Tongue (tissue), 3 donors: ENCODE measurements at places on chromosomes 4 and X. TPM values are rescaled to one million over a fixed set of nuclear protein-coding genes. Genes with fewer than 3 reads are reported as not detected.

DNA sequence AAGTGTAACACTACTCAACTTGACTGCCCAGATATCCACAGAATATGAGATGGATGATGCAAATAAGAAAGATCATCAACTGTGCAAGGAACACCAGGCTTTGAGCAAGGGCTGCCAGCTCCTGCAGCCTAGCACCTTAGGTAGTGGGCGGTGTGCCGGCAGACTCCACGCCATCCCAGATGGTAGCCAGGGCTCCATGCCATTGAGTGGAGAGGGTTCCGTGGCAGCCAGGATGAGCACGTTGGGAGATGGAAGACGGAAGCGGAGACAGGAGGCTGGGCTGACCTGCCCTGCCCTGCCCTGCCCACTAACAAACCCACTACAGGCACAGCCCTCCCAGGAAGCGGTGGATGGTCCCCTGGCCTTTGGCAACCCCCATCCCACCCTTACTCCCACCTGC is 51.9 kb downstream of the TMPRSS11F start:
- no peak for DNase-seq

DNA sequence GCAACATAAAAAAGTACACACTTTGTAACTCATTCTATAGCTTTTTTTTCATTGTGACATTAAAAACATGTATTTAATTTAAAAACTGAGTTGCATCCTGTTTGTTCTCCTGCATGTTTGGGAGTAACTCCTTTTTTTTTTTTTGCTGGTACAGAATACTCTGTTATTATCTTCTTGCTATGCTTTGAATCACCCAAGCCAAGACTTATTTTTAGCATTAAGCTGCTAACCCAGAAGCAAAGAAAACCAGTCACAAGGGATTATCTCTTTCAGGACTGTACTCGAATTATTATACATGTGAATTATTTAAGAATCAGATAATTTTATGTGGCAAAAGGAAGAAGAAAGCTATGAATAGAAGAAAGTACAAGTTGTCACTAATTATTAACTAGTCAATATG is 194.9 kb downstream of the ADAMTS3 start:
- DNase-seq: no peak

DNA sequence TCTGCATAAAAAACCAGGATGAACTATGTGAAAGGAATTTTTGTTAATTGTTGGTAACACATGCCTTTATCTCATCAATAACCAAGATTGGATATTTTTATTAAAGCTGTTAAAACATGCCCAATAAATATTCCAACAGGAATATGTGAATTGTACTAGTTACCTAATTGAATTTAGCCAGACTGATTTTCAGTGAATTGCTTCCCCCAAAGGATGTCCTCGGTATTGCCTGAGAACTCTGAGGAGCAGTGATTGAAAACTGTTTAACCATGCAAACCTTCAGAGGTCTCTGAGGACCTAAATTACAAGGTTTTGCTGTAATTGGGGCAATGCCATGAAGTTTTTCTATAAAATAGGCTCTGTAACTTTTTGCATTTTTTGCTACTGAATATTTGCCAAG is 66.6 kb downstream of the BLTP1 start:
- peak; percentile 5 for DNase-seq

DNA sequence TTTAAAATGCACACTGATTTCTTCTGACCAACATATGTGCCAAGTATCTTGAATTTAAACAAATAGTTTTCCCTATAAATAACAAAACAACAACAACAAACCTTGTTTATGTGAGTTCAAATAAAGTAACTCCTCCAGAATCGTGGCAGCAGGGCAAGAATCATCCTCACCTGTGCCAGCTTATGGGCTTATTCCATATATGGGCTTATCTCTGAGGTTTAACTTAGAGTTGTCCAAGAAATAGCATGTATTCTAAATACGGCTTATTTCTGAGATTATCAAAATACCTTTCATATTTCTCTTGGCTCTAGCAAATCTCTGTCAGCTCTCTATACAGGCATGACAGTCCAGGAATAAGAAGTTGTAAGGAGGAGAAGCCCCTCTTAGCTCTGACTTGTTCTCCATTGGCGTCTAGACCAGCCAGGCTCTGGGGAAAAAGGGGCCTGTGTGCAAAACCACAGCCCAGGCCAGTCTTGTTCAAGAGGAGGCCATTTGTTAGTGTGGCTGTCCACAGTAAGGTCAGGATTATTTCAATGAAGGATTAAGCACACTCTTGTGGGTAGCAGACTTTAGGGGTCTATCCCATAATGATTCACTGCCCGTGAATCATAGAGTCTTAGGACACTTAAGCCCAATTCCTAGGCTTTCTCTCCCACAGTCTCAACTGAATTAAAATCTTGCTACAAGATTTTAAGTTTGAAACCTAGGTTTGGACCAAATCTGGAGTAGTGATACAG is 63.2 kb downstream of the FRAS1 start:
- no peak for DNase-seq

DNA sequence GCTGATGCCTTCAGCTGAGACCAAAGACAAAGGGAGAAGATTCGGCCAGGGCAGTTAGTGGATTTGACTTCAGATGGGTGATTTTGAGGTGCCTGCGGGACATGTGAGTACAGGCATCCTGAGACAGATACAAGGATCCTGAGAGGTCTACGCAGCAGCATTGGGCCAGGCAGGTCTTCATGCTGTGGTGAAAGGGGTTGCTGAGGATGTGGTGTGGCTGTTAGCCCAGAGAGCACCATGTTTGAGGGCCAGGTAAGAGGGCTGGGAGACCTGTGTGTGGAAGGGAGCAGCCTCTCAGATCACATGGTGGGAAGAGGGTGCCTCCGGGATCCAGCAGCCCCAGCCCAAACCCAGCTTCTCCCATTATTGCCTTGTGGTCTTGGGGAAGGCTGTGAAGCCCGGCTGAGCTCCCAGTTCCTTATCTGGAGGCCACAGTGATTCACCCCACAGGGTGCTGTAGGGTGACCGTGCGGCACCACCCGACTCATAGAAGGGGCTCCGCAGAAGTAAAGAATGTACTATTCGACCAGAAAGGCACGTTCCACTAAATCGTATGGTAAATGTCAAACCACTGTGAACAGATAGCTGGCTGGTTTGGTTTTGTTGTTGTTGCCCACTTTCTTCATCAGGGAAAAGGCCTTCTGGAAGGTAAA is 27.7 kb upstream of the TADA2B start:
- no peak for DNase-seq

GRCh38 chr4:5730993-5731990 is 20.3 kb downstream of the EVC start:
- no peak for DNase-seq

MAGEA12 gene
- total RNA-seq: not detected

DNA sequence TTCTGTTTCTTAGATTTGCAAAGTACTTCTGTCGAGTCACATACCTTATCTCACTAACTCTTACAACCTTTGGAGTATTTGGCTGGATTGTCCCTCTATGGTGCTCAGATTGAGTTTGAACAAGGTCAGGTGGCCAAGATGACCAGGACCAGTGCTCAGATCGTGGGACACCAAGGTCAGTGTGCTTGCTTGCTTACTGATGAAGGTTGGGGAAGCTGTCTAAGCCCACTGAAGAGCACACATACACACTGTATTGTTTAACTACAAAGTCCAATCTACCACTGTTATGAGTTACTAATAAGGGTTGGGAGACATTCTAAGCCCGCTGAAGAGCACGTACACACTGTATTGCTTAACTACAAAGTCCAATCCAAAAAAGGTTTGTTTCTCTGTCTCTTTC is 53.7 kb downstream of the TAB3 start:
- DNase-seq: no peak

GRCh38 chrX:68989456-68989855 is 160.6 kb downstream of the EFNB1 start:
- no peak for DNase-seq

DNA sequence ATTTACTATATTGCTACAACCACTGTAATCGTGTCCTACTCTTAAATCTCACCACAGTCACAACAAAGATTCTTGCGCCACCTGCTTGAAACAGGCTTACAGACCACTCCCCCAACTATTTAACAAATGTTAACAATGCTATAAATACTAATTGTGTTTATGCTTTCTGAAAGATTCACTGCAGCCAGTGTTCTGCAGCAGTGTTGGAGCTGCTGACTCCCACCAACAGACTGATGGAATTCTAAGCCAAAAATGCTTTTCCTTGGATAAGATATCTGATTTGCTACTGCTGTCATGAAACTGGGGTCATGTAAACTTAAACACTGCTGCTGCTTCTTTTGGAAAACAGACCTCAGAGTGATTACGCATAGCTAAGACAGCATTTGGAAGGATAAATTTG is 244.2 kb upstream of the MAB21L2 start:
- DNase-seq: peak; percentile 66

MAGEB10 gene
- not detected for total RNA-seq

DNA sequence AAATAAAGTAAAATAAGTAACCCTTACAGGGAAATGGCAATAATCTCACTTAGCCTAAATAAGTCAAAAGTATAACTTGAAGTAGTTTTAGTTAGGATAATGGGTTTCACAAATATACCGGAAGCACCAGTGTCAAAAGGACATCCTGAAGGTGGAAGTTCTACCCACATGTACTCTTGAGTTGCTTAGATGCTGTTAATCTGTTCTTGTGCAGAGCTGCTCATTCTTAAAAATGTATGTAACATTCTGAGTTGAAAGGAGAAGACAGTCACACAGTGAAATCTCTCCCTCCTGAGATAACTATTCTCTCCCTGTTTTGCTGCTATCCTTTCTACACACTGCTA is 11.2 kb upstream of the CCNG2 start:
- DNase-seq: no peak

DNA sequence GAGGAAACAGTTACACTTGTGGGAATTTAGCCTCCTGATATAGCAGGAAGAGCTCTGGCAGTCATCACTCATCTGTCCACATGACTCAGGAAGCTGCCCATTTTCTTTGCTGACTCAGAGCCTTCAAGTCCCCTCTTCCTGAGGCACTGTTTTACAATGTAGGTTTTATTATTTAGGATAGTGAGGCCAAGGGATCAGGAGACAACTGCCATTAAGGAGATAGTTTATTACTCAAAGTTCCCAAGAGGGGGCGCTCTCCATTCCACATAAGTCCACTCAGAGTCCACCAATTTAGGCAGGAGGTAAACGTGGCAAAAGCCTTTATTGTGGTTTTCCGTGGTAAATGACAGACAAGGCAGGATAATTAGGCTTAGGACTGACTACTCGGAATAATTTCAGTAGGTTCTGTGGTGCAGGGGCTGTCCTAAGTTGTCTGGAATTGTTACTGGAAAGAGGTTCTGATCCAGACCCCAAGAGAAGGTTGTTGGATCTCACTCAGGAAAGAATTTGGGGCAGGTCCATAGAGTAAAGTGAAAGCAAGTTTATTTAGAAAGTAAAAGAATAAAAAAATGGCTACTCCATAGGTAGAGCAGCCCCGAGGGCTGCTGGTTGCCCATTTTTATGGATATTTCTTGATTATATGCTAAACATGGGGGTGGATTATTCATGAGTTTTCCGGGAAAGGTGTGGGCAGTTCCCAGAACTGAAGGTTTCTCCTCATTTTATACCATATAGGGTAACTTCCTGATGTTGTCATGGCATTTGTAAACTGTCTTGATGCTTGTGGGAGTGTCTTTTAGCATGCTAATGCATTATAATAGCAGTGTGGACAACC is 96.0 kb upstream of the RAB40AL start:
- no peak for DNase-seq

SPANXB1 gene
- total RNA-seq: not detected

- no peak for DNase-seq
Measured at GRCh38 chr4:138561276-138561880, 319.2 kb upstream of the SLC7A11 start.

DNA sequence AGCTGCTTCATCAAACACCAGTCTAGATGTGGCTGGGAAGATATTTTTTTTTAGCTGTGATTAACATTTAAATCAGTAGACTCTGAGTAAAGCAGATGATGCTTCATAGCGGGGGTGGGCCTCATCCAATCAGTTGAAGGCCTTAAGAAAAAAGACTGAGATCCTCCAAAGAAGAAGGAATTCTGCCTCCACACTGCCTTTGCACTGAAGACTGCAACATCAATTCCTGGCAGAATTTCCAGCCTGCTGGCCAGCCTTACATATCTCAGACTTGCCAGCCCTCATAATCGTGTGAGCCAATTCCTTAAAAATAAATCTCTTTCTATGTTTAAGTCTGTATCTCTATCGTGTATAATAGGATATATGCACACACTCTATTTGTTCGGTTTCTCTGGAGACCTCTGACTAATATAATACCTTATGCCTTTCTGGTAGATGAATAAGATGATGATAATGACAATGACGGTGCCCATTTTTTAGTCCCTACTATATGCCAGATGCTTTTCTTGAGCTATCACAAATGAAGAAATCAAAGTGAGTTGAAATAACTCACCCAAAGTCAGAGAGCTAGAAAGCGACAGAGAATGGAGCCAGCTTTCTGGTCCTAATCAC is 66.1 kb upstream of the SOD3 start:
- no peak for DNase-seq

- DNase-seq: no peak
Measured at GRCh38 chr4:43234626-43235415, 342.3 kb downstream of the GRXCR1 start.

- no peak for DNase-seq
Measured at GRCh38 chr4:75629239-75629638, 1.1 kb downstream of the CDKL2 start.

FGB gene
- total RNA-seq: not detected

DNA sequence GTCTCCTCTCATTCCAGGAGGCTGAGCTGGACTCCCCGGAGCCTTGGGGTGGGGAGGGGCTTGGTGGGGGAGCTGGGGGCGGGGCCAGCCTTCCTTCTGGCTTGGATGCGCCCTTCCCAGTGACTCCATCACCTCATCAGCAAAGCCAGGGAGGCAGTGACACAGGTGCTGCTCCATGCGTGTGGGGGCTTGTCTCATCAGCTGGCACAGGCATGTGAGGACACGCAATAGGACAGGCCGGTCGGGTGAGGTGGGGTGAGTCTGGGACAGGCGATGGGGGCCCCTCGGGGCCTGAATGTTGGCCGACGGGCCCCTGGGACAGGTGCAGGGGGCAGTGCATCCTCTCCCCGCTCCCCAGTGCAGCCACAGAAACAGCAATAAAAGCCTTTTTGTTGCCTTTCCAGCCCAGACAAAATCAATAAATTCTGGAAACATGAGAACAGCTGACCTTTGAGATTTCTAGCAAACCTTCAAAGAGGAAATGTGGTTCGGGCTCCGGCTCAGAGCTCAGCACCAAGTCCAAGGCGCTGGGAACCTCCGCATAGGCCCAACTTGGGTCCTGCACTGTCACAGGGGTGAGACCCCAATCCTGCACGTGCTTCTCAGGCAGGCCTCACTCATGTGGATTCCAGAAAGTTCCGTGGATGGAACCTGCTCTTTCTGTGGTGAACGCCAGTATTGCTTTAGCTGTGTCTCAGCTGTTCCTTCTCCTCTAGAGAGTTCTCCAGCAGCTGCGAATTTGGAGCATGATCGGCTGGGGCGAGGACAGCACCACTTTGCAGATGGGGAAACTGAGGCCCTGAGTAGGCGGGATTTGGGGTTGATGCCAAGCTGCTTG is 18.5 kb downstream of the ADRA2C start:
- no peak for DNase-seq
